Upper lobe of right lung (tissue), 1 donor: ENCODE measurements at places on chromosomes 3 and 15. TPM values are rescaled to one million over a fixed set of nuclear protein-coding genes. Genes with fewer than 3 reads are reported as not detected.

Gene PPP1R14D
- total RNA-seq: 1.3 TPM

Gene RPL29
- total RNA-seq: 810 TPM

Gene ZNF385D
- total RNA-seq: 9.4 TPM

DNA sequence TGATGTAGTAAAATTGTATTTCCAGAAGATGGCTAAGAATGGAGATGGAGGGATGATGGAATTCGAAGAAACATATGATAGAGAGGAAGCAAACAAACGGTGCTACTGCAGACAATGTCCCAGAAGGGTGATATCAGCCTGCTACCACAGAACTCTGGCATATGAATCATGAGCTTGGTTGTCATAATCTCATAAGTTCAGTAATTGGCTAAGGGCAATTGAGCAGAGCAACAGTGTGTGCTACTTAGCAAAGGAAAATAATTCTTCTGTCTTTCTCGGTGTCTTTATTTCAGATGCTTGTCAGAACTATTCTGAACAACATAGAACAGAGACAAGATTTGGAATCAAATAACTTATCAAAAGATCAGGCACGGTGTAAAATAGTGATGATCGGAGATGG, 407.3 kb downstream of the GBE1 start:
- H3K4me3 ChIP-seq: no peak overlapping the region
- no peak overlapping the region for H3K27ac ChIP-seq
- H3K4me1 ChIP-seq: no peaks in the 10 kb centered on the region

- H3K4me3 ChIP-seq: no peak overlapping the region
- no peaks in the 10 kb centered on the region for H3K36me3 ChIP-seq
- H3K4me1 ChIP-seq: no peaks in the 10 kb centered on the region
- H3K27me3 ChIP-seq: no peaks in the 10 kb centered on the region
Observed at GRCh38 chr15:51200792-51201191, 106.1 kb upstream of the TNFAIP8L3 start.

DNA sequence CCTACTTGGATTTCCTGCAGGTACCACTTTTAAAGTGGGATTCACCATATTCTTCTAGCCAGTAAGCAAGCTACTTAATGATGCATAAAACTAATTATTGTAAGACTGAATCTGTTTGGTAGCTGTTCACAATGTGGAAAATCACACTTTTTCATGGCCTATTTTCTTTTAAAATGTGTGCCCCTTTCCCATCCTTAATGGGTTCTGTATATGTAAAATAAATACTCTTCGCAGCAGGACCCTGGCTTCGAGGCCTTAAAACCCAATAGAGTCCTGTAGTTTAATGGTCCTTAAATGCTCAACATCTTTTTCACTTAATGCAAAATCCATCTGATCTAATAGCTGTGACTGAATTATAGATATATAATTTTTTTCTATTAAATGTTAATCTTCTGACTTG, 111.0 kb downstream of the UACA start:
- H3K27me3 ChIP-seq: no peaks in the 10 kb centered on the region
- no peak for DNase-seq
- no peak overlapping the region for H3K4me3 ChIP-seq
